ENCODE measurements at places on chromosomes 12 and 14.

DNA sequence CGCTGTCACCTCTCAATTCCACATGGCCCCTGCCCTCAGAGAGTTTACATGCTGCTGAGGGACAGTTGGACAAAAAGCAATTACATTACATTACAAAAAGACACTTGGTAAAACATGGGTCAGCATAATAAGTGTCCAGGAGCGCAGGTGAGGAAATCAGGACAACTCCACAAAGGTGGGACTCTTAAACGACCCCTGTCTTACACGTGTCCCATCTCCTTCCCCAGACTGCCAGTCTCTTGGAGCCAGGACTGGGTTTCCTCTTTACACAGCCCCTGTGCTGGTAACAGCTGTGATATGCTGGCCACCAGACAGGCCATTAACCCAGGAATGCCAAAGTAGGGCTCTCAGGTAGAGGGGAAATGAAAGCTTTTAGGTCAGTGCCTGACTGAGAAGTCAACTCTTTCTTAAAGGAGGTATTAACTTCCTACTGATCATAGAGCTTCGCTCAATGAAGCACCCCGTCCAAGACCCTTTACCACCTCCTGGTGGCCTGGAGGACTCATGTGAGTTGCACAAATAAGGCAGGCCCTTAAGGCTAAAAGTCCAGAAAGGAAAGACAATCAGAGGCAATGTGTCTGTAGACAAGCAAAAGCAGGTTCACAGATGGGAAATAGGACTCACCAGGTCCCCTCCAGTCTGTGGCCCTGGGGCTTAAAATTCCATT, 55.5 kb downstream of the ANO2 start:
- peak; percentile 51 for DNase-seq

DNA sequence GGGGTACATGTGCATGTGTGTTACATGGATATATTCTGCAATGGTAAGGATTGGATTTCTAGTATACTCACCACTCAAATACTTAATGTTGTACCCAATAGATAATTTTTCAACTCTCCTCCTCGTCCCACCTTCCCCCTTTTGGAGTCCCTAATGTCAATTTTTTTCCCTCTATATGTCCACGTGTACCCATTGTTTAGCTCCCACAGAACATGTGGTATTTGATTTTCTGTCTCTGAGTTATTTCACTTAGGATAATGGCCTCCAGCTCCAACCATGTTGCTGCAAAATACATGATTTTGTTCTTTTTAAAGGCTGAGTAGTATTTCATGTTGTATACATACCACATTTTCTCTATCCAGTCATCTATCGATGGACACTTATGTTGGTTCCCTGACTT, 97.2 kb upstream of the TMTC1 start:
- no peak for DNase-seq

DNA sequence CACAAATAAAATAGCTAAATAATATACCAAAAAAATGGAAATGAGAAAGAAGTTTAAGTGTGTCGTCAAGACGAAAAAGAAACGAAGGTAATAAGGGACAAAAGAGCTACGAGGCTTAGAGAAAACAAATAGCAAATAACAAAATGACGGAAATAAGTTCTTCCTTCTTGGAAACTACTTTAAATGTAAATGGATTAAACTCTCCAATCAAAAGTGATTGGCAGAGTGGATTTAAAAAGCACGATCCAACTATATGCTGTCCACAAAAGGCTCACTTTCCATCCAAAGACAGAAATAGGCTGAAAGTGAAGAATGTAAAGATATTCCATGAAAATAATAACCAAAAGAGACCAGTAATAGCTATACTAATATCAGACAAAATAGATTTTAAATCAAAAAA, 82.4 kb downstream of the DIO3 start:
- DNase-seq = no peak

- DNase-seq = no peak
Observed at GRCh38 chr12:50186681-50187080, 19.5 kb upstream of the CERS5 start.

- no peak for DNase-seq
Observed at GRCh38 chr12:110171186-110171538, 47.0 kb downstream of the IFT81 start.

- no peak for DNase-seq
Observed at GRCh38 chr14:23388996-23389395, 12.2 kb downstream of the CMTM5 start.

DNA sequence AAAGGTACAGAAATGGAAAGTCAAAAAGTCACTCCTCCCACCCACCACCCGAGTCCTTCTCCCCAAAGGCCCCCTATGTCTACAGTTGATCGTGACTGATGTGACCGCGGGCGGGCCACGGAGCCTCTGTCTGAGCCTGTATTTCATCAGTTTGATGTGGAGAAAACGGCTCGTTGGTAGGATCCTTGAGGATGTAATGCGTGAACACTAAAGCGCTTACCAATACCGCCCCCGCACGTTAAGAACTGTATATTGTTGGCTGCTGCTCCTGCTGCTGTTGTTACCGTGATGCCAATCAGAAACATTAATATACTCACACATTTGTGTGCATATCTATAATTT, 24.6 kb upstream of the UBC start:
- peak; percentile 83 for DNase-seq

DNA sequence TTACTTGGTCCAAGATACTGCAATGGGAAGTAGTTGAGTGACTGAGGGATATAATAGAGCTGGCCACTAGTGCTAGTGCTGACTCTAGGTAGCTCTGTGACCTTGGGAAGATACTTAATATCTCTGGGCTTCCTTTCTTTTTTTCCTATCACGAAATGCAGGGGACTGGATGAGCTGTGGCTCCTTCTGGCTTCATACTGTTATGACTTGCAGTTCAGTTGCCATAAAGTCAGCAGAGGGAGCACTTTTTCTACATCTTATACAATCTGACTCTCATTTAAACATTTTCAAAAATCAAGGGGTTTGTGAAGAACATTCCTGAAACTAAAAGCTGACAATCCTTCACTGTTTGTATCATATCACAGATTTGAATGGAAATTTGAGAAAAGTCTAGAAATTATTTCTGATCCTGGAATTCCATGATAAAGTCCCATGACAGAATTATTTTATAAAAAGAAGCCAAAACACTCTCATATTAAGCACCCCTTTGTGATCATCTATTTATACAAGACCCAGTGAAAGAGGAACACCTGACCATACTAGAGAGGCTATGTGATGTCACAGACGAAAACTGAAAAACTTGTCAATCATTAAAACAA, 5.3 kb downstream of the BHLHE41 start:
- DNase-seq = no peak

- no peak for DNase-seq
Observed at GRCh38 chr14:89650077-89650978, 233.3 kb upstream of the FOXN3 start.

- peak; percentile 21 for DNase-seq
Observed at GRCh38 chr14:68688872-68689371, 103.9 kb downstream of the ZFP36L1 start.

DNA sequence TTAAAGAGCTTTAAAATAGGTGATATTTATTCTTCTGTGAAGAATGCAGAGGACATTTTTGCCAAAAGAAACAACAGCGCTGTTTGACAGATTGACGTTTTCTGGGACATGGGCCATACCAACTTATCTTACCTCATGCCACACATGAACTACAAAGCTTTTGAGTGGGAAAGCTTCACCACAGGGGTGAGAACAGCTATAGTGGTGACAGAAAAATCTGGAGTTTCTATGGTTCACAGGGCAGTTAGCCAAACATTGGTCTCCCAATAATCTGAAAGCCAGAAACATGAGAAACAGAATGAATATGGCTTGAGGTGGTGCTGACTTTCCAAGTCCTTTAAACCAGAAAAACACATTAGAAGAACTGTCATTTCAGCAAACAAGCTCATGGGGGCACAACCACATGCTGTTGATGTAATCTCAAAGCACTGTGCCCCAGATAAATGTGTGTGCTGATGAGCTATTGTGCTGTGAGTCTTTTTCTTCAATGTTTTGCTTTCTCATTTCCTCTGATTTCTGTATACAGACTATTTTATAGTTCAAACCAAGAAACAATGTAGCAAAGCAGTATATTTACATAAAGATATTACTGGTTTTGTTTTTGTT, 905.4 kb downstream of the SLC16A7 start:
- DNase-seq = no peak

DNA sequence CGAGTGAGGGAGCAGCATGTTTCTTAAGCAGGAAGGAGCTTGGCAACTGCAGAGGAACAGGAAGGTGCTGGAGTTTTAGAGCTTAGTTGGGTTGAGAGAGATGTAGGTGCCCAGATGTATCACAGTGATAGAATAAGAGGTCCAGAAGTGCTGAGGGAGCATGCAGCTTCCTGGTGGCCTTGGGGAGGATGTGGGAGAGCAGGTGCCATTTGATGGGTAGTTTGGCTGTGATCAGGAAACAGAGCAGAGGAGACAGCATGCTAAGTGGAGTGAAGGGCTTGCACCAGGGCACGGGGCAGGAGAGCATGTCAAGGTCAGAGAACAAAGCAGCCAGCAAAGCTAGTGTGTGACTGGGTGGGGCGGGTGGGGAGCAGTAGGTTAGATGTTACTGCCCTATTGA, 74.8 kb downstream of the PAPOLA start:
- no peak for DNase-seq

DNA sequence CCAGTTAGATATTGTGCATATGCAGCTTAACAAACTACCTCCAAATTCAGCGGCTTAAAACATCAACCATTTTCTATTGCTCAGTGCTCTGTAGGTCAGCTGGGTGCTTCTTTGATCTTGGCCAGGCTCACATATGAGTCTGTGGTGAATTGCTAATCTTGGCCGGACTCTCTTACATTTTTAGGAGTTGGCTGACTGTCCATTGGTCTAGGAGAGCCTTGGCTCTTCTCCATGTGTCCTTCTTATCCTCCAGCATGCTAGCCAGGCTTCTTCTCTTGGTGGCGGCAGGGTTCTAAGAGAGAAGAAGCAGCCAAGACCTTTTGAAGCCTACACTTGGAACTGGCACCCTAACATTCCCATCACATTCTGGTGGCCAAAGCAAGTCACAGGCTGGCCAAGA, 174.3 kb upstream of the PWP1 start:
- no peak for DNase-seq

- DNase-seq = peak; percentile 51
Observed at GRCh38 chr14:31510222-31510621, 22.4 kb upstream of the GPR33 start.

- no peak for DNase-seq
Observed at GRCh38 chr12:91478500-91478899, 295.9 kb upstream of the DCN start.

GRCh38 chr14:24366721-24367513, 1.1 kb upstream of the NFATC4 start:
- DNase-seq = peak; percentile 82

DNA sequence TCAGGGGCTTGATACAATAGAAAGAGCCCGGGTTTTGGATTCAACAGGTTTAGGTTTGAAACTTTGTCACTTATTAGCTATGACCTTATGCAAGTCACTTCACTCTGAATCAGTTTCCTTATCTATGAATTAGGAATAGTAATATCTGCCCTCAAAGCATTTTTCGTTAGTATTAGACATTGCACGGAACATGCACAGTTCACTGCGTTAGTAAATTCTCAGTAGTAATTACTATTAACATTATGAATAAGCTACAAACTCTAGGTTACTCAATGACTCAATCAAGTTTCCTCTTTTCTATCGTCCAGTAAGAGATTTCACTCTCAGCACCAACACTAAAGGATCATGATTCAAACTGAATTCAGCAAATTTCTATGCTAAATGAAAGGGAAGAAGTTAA, 150.3 kb downstream of the CEP83 start:
- no peak for DNase-seq

- no peak for DNase-seq
Observed at GRCh38 chr12:96078231-96079135, 43.1 kb upstream of the LTA4H start.

DNA sequence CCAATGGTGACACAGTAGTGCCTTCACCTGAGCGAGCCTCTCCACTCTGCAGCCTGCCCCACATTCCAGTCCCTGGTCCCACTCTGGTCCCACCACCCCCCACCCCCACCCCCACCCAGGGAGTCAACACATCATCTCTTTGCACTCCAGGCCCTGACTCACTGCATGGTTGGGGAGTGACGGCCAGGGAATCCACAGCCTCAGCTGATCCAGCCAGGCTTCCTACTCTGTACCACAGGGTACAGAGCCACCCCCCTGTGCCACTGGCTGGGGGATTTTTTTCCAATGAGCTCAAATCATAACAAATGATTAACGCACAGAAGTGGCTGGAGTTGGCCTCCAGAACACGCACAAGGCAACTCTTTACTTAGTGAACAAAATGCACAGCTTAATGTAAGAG, 233.7 kb downstream of the NTF3 start:
- no peak for DNase-seq

DNA sequence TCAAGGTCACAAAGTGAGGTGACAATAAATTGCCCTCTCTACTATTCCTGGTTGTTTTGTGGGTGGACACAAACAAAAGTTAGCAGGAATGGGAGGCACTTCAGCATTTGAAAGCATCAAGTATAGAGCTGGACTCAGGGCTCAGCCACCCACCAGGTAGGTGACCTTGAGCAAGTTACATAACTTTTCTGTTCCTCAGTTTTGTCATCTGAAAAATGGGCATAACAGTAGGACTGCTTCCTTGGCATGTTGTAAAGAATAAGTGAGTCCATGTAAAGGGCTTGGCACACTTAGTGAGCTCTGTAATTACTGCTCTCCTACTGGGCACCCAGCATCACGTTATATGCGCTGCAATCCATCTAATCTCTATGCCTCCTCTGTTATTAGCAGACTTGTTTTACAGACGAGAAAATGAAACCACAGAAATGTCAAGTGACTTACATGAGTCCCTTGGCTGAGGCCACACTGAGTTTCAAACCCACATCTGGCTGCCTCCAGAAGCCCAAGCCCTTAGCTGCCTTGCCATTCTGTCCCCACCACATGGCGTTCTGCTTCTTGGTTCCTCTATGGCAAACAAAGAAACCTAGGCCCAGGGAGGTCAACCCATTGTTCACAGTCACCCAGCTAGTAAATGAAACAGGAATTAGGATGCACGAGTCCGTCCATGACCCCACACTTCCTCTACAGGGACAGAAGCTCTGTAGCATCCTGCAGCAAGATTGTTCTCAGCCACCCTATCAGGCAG, 63.2 kb upstream of the SLC24A4 start:
- no peak for DNase-seq

DNA sequence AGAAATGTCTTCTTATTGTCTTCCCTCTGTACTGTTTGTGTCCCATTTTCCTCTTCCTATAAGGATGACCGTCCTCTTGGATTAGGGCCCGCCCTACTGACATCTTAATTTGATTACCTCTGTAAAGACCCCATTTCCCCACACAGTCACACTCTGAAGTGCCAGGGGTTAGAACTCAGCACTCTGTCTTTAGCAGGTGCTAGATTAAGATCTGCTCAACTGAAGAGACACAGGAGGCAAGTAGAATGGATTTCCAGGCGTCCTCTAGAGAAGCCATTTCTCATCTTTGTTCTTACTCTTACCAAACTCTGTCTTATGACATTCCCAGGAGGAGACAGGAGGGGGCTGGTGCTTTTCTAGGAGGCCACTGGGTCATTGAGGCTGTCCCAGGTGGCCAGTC, 50.8 kb downstream of the VCPKMT start:
- DNase-seq = no peak

- peak; percentile 91 for DNase-seq
Observed at GRCh38 chr14:91830777-91831176, 36.6 kb downstream of the TC2N start.
